ENCODE measurements at places on chromosomes 7 and 10.

- no peak for DNase-seq
These were observed 73.5 kb upstream of the MACROH2A2 start for GRCh38 chr10:69979174-69979573.

DNA sequence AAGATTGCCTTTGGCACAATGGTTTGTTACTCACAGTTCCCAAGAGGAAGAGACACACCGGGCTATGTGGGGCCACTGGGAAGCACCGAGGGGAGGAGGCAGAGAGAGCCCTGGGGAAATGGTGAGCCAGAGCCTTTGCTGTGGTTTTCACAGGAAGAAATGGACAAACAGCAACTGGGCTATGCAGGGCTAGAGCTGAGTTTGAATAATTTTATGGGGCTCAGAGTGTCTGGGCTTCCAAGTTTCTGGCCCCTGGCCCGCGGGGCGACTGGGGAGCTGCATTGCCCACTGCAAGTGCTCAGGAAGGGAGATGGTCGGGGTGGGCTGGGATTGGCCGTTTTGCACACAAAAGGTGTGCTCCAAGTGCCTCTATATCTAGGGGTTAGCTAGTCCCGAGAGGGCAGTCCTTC, 92.6 kb downstream of the CHST15 start:
- DNase-seq, result no peak

DNA sequence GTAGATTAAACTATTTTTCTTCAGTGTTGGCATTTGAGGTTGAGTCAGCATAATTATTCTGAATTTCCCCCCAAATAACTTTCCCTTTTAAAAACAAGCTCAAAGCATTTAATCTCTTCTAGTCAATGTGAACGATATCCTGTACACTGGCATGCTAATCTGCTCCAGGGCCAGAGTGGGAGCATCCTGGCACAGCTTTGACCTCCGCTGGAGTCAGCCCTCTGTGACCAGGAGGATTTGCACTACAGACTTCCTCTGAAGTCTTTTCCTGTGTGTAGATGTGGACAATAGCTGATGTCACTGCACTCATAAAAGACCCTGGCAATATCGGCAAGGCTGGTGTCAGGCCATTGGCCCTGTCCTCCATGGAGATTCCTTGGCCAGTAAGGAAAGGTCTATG, 340.2 kb downstream of the CDC14C start:
- no peak for DNase-seq

GRCh38 chr7:14419531-14419930, 430.1 kb upstream of the ETV1 start:
- DNase-seq, result no peak

DNA sequence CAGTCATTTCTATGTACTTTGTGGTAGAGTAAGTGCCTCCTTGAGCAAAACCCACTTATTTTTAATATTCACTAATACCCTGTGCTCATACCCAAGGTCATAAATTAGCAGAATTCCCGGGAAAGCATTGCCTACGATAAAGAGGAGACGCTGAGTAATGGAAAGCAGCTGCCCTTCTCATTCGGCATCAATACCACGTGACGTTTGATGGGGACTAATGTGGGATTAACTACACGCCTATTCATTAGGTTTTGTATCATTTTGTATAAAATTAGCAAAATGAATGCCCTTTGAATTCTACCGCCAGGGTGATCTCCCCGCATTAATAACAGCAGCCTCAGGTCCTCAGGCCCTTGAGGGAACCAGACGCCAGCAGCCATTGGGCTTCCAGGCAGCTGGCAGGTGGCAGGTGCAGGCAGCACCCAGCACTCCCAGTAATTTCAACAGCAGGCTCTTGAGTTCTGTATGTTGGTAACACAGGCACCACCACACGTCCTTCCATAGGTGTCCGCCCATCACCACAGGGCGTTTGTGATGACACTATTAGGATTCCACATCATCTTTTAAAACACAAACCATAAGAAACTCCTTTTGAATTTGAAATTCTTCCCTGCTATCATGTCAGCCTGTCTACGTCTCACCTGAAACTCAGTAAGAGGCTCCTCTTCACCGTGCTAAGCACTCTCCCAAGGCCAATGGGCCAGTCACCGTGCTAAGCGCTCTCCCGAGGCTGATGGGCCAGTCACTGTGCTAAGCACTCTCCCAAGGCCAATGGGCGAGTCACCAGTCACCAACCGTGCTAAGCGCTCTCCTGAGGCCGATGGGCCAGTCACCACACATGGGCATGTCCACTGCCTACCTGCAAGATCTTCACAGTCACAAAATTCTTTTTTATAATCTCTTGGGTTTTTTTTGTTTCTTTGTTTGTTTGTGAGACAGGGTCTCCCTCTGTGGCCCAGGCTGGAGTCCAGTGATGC, 509.4 kb downstream of the PTPRN2 start:
- DNase-seq, result peak; percentile 92

- no peak for DNase-seq
These were observed 215.5 kb downstream of the SEMA3D start for GRCh38 chr7:84971360-84971759.

GRCh38 chr7:155437836-155438235, 20.1 kb upstream of the EN2 start:
- DNase-seq, result no peak

DNA sequence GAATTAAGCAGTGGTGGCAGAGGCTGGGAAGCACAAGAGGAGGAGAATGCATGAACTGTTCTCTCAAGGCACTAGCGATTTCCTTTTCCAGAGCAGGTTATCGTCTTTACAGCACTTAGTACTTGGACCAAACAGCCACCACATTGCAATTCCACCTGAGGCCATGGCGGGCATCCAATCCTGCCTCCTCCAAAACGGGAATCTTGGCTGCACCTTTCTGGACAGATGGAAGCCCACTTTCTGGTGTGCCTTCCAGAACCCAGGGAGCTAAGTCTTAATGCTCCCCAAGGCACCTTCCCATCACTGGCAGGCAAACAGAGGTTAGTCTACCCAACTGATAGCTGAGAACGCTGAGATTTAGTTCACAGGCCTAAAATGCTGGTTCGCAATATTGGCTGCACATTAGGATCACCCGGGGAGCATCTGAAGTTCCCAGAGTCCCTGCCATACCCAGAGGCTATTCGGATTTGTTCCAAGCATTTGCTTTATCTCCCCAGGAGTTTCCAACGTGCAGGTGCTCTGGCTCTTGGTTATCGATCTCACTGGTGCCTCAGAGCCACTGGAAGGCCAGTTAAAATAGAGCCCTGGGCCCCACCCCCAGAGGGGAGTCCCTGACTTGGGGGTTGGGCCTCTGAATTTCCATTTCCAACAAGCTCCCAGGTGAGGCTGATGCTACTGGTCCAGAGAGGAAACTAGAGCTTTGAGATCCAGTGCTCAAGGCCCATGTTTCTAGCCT, 62.2 kb downstream of the KCNMA1 start:
- DNase-seq, result no peak

DNA sequence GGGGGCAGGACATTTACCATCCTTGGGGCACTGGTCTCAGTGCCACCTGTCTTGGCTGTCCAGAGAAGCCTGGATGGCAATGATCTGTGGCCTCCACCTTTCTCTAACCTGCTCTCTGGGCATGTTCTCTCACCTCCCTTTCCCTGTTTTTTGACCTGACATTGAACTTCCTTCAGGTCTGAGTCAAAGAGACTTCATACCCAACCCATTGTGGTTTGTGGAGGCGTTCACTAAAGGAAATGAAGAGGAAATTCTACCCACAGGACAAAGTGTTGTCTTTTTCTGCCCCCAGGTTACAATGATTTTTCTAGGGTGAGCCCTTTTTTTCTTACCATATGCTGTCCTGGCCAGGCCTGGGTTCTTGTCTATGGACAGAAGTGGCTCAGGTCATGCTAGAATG, 76.6 kb downstream of the CYP26A1 start:
- DNase-seq, result no peak

DNA sequence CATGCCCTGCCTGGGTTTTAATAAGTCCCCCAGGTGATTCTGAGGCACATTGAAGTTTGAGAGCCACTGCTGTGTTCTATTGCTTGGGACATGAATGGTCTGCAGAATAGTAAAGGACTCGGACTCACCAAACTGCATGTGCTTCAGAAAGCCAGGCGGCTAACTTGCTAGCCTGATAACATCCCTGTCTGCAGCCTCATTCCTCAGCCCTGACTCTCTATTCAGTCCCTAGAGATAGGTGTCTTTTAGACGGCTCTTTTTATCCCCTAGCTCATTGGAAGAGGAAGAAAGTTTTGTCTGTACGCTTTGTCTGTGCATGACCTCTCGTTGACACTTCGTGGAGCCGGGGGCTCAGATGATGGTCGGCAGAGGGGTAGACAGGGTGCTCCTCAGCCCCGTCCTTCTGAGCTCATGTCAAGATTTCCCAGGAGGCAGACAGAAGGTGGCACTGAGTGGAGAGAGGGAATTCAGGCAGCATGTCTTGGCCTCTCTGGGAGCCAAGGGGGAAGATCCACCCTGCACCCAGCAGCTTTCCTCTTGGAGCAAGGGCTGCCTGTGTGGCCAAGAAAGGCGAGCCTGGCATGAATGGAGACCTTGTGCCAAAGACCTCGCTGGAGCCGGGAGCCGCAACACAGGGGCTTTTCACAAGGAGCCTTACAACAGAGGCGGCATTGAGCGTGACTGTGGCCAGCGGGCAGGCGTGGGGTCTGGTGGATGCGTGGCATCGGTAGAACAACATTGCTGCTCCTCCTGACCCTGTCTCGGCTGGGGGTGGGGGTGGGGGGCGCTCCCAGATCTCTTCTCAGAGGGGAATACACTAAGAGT, 51.1 kb upstream of the PODXL start:
- no peak for DNase-seq

GRCh38 chr10:34722404-34722803, 92.7 kb downstream of the PARD3 start:
- no peak for DNase-seq

GRCh38 chr7:157668221-157668883, 331.5 kb downstream of the DNAJB6 start:
- no peak for DNase-seq

DNA sequence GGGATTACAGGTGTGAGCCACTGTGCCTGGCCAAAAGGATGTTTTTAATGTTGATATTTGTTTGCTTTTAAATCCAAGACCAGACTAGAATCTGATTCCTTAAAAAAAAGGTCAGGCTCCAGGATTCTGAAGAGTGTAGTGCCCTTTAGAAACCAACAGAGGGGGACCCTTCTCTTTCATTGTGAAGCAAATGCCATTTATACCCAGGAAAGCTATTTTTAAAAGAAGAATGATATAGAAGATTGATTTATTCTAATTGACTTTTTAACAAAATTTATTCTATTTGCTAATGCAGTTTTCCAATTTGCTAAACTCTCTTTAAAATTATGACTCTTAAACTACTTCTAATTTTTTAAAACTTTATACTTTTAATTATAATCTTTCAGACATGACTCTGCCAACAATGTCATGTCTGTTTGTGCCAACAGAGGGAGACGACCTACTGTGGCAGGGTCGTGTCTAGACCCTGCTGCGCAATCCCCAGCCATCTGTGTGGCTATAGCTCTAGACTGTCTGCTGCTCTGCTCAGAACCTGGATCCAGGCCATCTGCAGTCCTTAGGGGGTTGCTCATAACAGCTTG, 201.0 kb upstream of the IMMP2L start:
- DNase-seq, result no peak

DNA sequence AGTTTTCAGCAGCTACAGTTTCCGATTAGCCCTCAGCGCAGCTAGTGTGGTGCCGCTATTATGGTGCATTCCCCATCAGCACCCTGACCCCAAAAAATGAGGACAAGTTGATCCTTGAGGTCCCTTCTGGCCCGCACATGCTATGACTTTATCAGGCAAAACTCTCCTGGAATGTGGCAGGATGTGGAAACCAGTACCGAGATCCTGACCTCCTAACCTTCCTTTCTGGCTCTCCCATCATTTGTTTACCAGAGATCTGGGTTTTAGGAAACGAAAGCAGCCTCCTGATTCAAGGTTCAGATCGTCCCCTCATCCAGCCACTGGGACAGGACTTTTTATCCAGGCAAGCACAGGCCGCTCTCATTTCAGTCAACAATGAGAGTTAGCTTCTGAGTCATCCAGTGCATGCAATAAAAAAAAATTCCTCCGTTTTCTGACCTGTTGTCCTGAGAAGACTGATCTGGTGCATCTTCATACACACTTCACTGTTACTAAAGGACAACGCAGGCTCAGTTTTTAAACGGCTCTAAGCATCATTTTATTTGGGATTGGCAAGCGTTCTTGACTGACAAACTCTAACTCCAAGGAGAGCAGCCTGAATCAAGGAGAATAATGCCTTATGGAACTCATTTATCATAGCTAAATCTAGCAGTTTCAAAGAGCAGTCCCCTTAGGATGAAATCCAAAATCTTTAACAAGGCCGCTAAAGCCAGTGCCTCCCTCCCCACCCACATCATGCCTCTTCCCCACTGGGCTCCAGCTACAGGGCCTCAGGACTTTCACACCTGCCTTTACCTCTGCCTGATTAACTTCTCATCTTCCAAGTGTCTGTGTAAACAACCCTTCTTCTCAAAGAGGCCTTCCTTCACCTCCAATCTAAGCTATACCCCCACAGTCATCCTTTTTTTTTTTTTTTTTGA, 17.1 kb downstream of the PDLIM1 start:
- DNase-seq, result no peak

- DNase-seq, result no peak
These were observed 340.6 kb upstream of the GALNT17 start for GRCh38 chr7:70791341-70791740.

- DNase-seq, result no peak
These were observed 263.4 kb downstream of the KCNMA1 start for GRCh38 chr10:77374189-77374656.

GRCh38 chr10:132360766-132361447, 28.9 kb downstream of the LRRC27 start:
- DNase-seq, result no peak

DNA sequence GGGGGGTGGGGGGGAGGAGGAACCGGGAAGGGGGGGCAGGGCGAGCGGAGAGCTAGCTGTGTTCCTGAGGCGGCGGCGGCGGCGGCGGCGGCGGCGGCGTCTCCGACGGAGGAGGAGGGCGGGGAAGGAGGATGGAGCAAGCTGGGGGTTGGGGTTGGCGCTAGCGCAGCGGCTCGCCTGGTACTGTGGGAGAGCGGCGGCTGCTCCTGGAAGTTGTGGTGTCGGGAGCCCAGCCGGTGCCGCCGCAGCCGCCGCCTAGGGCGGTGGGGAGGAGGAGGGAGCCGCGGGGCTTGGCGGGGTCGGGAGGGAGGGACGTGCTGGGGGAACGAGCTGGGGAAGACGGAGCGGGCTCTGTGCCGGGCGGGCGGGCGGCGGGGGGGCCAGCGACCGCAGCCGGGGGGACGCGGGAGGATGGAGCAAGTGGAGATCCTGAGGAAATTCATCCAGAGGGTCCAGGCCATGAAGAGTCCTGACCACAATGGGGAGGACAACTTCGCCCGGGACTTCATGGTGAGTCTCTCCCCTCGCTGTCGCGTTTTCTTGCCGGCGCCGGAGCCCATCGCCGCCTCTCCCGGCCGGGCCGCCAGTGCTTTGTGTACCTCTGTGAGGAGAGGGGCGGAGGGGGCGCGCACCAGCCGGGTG, at the start of gene PTPN12:
PTPN12 (plus strand) TSS at position 160 of the 642 bp plus-strand sequence; CDS start at position 412, 252 bp downstream.
- DNase-seq, result peak; percentile 64

GRCh38 chr10:62075912-62076311, 174.4 kb downstream of the ARID5B start:
- no peak for DNase-seq

DNA sequence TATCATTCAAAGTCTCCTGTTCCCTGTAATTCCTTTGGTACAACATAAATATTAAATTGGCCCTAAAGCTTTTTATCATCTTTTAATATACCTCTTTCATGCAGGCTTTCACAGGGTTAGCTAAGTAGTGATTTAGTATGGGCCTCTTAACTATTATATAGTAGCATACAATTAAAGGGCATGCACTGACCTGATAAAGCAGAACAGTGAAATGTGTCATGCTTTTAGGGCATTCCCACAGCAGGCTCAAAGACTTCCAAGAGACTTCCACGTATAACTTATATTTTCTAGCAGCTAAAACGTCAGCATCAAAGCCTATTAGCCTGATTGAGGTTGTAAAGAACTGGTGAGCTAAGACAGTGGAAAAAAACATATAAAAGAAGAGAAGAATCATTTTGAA, 35.3 kb downstream of the SAMD8 start:
- DNase-seq, result no peak
